HuH-7.5 (cell line): ENCODE measurements at places on chromosomes 1 and 21.

DNA sequence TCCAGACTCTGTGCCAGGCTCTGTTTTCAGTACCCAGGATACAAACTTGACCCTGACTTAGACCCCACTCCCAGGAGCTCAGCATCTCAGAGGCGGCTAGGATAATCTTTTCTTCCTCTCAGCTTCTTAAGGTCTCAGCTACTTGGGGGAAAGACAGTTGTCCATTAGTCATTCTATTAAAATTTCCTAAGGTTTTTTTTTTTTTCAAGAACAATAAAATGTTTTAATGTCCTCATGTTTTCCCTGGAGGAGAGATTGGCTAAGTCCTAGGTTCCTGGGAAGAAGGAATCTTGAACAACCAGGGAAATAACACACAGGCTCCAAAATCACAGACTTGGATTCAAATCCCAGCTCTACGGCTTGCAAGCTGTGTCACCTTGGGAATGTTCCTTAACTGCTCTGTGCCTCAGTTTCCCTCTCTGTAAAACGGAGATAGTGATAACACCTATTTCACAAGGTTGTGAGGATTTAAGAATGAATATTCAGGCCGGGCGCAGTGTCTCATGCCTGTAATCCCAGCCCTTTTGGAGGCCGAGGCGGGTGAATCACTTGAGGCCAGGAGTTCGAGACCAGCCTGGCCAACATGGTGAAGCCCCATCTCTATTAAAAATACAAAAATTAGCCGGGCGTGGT, 33.0 kb downstream of the CDK18 start:
- no peak for DNase-seq

GRCh38 chr21:28538987-28539622, 453.6 kb downstream of the LTN1 start:
- DNase-seq = no peak

- no peak for DNase-seq
Measured at GRCh38 chr1:225631021-225631663, 21.8 kb downstream of the ENAH start.

DNA sequence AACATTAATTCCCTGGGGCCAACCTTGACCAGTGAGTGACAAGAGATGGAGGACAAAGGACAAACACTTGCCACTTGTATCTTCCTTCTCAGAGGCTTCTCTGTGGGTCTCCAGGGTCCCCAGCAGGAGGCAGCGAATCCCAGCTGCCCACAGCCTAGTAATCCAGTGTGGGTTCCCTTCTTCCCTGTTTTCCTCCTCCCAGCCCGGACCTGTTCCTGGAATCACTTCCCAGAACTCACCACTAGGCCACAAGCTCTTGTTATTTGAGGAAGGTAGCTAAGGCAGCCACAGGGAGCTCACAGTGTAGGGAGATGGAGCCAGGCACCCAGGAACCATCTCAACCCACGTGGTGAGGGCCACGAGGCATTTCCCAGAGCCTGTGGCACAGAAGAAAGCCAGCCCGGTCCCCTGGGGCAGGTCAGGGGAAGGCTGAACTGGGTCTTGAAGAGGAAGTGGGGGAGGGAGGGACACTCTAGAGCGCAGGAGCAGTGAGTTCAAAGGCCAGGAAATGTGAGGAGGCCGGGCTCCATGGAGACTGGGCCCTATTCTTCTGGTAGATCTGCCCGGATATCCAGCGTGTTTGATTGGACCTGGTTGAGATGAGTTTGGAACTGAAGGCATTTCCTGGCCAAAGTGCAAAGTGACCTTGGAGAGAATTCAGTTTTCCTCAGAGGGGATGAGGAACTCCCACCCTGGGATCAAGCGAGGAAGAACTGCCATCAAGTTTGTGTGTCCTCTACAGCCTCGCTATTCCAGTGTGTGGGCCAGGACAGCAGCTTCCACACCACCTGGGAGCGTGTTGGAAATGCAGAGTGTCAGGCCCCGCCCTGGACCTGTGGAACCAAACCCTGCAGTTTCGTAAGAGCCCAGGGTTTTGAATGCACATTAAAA, 20.3 kb upstream of the C2CD2 start:
- DNase-seq = no peak

DNA sequence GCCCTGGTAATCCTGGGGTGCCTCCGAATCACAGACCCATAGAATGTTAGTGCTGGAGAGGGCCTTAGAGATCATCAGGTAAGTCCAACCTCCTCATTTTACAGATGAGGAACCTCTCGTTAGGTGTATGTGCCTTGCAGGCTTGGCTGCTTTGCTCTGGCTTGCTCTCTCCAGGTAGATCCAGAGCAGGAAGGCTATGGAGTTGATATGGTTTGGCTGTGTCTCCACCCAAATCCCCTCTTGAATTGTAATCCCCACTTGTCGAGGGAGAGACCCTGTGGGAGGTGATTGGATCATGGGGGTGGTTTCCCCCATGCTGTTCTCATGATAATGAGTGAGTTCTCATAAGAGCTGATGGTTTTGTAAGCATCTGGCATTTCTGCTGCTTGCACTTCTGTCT, 186.0 kb upstream of the PLXNA2 start:
- no peak for DNase-seq

GRCh38 chr1:51305371-51305823, 25.0 kb downstream of the TTC39A start:
- DNase-seq = peak; percentile 66

DNA sequence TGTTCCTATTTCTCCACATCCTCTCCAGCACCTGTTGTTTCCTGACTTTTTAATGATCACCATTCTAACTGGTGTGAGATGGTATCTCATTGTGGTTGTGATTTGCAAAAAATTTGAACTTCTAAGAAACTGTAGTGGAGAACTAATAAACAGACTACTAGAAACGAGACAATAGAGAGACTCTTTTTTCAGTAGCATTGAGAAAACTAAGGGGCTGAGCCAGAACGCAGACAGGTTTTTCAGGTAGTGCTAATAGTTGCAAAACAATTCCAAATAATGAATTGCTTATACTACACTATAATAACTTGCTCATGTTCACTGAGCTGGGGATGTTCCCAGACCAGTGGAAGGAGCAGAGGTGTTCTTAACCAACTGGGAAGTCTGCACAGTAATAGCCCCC, 98.8 kb upstream of the DPH5 start:
- DNase-seq = no peak

GRCh38 chr1:78554840-78555239, 64.1 kb downstream of the PTGFR start:
- no peak for DNase-seq

GRCh38 chr1:111621050-111621449, 1.5 kb downstream of the RAP1A start:
- DNase-seq = no peak

DNA sequence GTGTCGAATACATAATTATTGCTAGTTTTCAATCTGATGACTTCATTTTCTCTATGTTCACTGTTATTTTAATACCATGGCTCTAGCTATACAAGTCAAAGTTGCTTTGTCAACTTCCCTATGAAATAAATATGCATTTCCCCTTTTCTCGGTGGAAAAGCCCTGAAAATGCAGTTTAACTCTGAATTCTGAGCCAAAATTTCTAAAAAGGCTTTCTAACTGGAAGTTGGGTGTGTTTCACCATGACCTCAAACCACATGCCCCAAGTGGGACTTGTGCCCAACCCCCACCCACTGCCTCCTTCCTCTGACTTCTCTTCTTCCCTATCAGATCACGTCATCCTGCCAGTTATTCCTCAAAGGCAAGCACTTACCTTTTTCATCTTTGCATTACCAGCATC, 8.9 kb downstream of the MKNK1 start:
- DNase-seq = no peak

- DNase-seq = no peak
Measured at GRCh38 chr1:93774707-93775106, 93.1 kb upstream of the BCAR3 start.

- DNase-seq = no peak
Measured at GRCh38 chr1:234458352-234459017, 20.5 kb downstream of the TARBP1 start.

DNA sequence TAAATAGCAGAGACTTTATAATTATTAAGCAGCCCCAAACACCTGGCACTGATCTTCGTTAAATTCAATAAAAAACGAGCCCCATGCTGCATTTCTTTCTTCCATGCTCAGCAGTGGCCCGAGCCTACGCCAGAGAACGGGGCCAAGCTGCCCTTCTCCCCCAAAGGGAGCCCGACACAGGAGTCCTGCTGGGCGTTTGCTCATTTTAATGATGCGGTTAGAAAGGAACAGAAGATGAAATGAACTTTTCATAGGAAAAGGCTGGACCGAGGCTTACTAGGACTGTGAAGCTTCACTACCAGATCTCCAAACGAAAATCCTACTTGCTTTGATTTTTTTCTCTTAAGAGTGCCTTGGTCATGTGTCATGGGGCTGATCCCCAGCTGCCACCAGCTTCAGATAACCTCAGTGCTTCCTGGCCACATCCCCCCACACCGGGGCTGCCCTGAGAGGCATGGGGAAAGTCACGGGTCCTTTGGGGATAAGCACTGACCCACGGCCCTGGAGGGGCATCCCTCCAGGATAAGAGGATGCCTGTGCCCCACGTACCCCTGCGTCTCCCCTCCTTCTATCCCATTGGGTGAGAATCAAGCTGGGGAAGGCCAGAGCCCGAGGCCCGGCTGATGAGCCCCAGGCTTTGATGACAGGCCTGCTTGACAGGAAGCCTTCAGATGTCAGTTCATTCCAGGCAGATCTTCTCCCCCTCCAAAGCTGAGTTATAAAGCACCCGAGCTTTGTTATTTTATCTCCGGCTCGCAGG, 34.2 kb downstream of the PGBD5 start:
- no peak for DNase-seq

DNA sequence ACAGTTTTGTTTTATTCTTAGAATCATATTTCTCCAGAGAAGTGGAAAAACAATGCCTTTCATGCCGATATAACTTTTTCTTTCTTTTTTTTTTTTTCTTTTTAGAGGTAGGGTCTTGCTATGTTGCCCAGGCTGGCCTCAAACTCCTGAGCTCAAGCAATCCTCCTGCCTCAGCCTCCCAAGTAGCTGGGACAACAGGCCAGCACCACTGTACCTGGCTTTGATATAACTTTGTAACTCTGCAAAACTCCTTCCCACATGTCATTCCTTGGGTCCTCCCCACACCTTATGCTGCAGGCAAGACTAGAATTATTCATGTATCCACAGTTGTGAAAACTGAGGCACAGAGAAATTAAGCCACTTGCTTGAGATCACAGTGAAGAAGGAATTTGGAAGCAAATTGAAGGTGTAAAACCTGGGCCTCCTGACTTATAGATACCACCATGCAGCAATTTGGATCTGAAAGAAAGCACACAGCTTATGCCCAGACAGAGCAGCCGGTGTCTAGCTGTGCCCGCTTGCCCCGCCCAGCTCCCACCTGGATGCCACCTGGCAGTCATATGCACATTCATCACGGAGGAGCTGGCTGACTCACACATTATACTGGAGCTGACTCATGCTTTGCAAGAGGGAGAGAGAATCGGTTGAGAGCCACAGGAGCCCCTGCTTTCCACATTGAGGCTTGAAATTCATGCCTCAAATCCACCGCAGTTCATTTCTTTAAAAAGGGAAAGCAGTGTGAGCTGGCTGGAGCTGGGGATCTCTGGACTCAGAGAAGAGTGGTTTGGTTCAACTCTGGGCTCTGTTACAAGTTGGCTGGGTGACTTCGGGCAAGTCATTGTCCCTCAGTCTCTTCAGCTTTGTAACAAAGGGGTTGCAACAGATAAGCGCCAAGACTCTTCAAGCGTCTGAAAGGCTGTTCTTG, 8.3 kb upstream of the SLC2A1 start:
- DNase-seq = no peak

DNA sequence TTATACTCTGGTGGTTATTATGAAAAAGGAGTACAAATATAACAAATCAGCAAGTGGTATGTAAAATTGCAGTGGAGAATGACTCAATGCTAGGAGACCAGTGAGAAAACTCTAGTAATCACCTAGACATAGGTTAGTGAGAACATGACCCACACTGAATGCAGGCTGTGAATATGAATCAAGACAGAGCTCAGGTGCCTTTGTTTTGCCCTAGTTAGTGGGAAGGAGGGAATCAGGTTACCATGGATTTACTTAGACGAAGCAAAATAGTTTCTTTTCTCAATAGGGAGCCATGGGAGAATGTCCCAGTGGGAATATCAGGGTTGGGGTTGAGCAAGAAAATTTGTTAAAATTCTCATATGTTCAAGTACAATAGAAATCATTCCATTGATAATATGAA, 10.6 kb upstream of the GCLM start:
- DNase-seq = no peak

GRCh38 chr21:42009018-42009830, 936 bp downstream of the ZBTB21 start:
- peak; percentile 19 for DNase-seq

DNA sequence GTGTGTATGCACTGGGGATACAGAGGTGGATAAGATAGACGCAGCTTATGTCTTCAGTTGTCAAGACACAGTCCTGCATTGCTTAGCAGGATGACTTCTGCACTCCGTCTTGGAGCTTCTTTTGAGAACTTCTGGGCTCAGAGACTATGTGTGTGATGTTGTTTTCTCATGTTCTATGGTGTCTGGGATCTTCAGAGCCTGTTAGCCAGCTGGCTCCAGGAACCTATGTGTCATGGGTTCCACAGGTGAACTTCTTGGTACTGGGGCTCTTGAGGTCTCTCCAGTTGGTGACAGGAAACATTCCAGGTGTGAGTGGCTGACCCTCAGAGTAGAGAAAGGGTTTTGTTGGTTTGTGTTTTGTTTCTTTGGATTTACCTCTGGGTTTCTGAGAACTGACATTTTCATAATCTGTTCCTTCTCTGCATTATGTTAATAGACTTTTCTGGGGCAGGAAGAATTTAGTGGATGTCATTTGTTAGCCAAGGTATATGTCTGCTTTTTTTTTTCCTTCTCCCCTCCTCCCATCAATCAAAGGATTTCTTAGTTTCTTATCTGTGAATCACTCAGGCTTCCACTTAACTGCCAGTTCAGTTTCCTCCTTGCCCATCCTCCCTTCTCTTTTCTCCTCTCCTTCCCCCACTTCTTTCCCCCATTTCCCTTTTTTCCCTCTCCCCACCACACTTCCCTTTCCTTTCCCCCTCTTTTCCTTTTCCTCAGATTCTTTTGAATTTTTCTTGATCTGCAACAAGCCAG, 18.1 kb downstream of the FGGY start:
- no peak for DNase-seq

DNA sequence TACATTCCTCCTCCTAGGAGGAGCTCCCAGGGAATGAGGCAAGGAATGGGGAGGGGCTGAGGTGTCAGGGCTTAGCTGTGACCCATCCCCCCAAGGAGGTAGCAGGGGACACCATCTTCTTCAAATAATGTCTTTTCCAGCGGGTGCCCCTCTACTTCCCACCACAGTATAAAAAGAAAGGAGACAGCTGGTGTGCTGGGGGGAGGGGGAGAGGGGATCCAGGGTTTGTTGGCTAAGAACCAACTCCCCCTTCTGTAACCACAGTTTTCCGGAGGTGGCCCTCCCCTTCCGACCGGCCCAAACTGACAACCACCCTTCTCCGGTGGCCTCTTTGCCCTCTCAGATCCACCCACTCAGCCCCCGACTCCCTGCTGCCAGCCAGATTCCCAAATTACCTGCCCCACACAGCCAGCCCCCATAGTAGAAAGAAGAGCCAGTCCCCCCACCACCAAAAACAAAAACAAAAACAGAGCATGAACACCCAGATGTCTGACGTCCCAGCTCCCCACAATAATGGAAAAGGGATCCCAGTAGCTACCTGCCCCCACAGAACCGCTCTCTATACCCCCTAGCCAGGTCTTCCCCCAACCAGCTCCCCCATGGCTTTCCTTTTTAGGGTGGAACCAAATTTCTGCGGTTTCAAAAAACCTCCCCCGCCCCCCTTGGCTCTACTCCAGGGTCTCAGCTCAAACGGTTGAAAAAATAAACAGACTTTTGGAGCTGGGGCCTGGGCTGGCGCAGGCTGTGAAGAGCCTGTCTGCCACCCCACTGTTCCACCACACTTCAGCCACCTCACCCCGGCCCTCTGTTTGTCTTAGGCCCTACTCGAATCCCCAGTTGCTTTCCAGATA, 2.1 kb downstream of the ARHGEF2 start:
- no peak for DNase-seq

- no peak for DNase-seq
Measured at GRCh38 chr1:6743189-6744101, 41.8 kb upstream of the CAMTA1 start.
